Activated naive CD8-positive, alpha-beta T cell treated with anti-CD3 and anti-CD28 coated beads, Interleukin-2, amount 50 U/mL, for 24 hours (primary cell): ENCODE measurements at places on chromosomes 2 and 18.

GRCh38 chr2:105522645-105523044 lies 123.8 kb upstream of the FHL2 start:
- H3K36me3 ChIP-seq: no peaks in the 10 kb centered on the region
- DNase-seq: no peak
- no peak overlapping the region for H3K4me3 ChIP-seq
- H3K27ac ChIP-seq: no peak overlapping the region

DNA sequence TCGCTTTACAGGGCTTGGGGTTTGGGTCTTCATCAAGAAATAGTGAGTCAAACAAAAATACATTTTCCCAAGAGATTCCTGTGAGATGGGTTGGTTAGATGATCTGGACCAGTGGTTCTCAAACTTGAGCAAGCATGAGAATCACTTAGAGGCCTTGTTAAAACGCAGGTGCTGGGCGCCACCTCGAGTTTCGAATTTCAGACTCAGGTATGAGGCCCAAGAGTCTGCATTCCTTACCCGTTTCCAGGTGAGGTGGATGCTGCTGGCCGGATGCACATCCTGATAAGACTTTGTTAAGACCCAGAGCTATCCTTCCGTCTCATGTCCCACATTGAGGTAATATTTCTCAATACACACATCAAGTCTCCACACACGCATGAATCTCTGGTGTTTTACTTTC lies 707.8 kb upstream of the SALL3 start:
- H3K27ac ChIP-seq: no peak overlapping the region
- H3K36me3 ChIP-seq: no peaks in the 10 kb centered on the region
- no peak for DNase-seq
- no peaks in the 10 kb centered on the region for H3K27me3 ChIP-seq
- H3K4me1 ChIP-seq: no peaks in the 10 kb centered on the region
- no peak overlapping the region for H3K4me3 ChIP-seq

DNA sequence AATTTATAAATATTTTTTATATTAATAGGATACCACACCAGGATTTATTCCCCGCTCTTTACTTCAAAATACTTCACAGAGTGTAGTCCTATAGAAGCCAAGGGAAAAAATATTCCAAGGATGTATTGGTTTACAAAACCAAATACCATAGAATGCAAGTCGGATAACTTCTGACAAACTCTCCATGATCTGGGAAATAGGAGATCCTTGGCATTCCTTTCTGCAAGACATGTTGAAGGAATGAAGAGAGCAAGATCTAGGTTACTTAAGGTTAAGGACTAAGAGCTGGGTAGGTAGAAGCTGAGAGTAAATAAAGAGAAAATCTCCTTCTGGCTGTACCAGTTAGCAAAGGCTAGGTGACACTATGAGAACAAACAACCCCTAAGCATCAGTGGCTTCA lies 141.2 kb downstream of the LRATD1 start:
- no peaks in the 10 kb centered on the region for H3K4me1 ChIP-seq
- no peak overlapping the region for H3K27ac ChIP-seq
- no peak overlapping the region for H3K4me3 ChIP-seq

DNA sequence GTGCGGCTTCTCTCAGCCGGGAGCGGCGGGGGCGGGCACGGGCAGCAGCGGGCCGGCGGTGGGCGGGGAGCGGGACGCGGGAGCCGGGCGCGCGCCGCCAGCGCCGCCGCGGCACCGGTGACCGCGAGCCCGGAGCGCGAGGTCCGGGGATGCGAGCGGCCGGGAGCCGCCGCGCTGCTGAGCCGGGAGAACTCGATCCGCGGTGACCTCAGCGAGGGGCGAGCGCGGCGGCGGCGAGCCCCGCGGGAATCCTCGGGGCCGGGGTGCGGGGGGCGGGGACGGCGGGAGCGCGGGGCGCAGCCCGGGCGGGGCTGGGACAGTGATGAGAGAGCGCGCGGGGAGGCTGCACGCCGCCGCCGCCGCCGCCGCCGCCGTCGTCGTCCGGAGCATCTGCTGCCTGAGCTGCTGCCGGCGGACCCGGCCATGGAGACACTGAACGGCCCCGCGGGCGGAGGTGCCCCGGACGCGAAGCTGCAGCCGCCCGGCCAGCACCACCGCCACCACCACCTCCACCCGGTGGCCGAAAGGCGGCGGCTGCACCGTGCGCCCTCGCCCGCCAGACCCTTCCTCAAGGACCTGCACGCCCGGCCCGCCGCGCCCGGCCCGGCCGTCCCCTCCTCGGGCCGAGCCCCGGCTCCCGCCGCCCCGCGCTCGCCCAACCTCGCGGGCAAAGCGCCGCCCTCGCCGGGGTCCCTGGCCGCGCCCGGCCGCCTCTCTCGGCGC lies at the start of gene MTCL1:
TSS of gene MTCL1 (plus strand) at position 319 of the 723 bp plus-strand sequence. CDS start at position 424, 105 bp downstream.
- H3K27me3 ChIP-seq: peaks cover 54% of the 10 kb centered on the region
- peak; percentile 30 for DNase-seq
- peak within 1 kb of the TSS; percentile 80 for H3K4me3 ChIP-seq
- no peaks in the 10 kb centered on the region for H3K36me3 ChIP-seq

GRCh38 chr2:149383340-149383739 lies 53.0 kb downstream of the LYPD6 start:
- peaks cover 5% of the 10 kb centered on the region for H3K27me3 ChIP-seq
- no peak overlapping the region for H3K4me3 ChIP-seq
- no peaks in the 10 kb centered on the region for H3K36me3 ChIP-seq
- DNase-seq: no peak
- no peak overlapping the region for H3K27ac ChIP-seq
- no peaks in the 10 kb centered on the region for H3K4me1 ChIP-seq
